ENCODE measurements at places on chromosomes 5 and 9.

GRCh38 chr9:124605258-124605657 lies 98.1 kb upstream of the NR5A1 start:
- no peak for DNase-seq

DNA sequence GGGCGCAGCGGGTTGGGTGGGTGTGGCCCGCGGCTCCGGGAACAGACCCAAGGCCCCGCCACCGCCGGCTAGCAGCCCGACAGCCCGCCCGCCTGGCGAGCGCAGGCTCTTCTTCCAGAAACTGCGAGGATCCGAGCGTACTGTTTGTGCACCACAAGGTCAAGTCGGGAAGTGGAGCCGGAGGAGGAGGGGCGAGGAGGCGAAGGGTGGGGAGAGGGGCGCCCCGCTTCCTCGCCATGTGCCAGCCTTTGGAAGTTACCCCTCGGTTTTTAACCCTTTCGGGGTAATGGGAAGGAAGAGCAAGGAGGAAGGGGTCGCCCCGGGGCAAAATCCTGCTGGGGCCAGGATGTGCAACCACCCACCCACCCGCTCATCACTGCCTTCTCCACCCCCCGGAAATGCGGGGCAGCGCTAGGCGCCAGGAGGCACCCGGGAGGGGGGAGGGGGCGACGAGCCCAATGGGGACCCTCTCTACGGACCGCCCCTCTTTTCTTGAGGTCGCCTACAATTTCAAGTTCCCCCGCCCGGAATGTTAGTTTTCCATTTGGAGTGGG lies 1.1 kb upstream of the JADE2 start:
- peak; percentile 65 for DNase-seq

DNA sequence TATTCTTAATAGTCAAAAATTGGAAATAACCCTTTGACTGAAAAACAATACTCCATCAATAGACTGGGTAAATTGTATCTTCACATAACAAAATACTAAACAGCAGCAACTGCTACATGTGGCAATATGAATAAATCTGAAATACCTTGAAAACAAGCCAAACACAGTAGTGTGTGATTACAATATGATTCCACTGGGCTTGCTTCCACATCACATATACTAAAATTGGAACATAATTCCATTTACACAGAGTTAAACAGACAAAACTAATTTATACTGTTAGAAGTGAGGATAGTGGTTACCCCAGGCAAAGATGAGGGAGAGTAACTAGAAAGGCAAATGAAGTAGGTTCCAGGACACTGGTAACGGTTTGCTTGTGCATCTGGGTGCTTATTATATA lies 20.4 kb downstream of the FNIP1 start:
- DNase-seq: no peak

- DNase-seq: no peak
These were observed 61.4 kb upstream of the ALDH1B1 start for GRCh38 chr9:38331141-38331540.

- DNase-seq: no peak
These were observed 489.1 kb downstream of the PRDM9 start for GRCh38 chr5:23996525-23996924.

DNA sequence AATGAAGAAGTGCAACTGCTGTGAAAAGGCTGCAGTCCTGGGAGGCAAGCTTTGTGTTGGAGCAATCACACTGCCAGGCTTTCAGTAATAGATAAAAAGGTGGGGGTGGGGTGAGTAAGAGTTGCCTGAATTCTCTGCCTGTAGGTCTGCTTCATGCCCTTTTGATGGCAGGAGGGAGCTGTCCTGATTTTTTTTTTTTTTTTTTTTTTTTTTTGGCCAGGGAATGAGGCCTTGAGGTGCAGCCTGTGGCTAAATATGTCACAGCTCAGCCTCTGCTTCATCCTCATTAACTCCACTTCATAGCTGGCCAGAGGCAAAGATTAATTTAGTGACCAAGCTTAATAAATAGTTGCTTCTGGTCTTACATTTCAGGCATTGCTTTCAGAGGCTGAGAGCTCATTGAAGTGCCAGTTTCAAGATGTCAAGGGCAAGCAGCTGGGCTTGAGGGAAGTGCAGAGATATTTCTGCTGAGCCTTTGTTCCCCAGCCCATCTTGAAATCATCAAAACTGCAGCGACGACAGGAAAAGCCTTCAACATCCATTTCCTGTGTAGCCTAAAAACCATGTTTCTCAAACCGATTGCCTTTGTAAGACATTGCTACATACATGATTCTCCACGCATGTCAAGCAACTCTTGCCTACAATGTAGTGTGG lies 134.7 kb downstream of the MACIR start:
- no peak for DNase-seq

DNA sequence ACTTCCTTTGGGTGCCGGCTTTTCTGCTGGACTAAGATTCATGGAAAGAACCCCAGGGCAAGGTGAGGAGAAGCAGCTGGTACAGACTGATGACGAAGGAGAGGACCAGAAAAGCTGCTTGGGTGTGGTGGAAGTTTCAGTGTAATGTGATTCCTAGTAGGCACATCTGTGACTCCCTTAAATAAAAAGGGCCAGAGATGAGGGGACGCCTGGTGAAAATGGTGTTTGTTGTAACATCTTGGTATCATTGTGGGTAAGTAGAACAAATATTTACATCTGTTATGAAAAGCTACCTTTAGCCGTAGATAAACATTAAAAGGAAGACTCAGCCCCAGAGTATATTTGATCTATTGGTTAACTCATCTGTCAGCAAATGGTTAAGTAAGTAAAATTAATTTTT lies 33.8 kb downstream of the OTULINL start:
- DNase-seq: no peak

DNA sequence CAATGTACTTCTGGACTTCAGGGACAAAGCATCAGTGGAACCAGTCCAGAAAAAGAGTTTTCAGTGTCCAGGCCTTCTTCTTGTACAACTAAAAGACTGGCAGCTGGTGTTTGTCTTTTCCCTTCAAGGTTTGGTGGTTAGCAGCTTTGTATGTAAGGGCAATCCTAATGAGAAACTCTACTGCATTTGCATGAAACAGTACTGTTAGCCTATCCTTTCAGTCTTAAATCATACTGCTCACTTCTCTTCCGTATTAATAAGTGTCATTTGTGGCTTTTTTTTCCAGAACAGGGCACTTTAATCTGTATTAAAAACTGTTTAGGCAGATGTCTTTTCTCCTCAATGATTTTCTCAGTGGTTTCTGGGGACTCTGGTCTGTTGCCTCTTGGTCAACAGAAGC lies 48.9 kb downstream of the FAM174A start:
- DNase-seq: no peak

DNA sequence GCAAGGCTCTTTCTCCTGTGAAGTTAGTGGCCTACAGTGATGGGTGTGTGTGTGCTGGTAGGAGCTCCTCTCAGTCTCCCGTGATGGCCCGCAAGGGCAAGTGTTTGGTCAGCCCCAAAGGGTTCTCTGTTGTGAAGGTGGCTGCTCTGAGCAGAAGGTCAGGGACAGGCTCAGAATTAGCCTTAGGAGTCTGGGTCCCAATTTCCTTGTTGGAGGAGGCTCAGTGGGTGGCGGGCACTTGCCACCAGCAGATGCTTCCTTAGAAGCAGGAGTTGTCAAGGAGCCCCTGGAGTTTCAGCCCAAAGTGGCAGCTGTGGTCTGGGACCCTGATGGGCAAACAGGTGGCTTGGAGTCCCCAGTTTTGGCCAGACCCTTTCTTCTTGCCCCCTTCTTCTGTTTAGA lies 154.4 kb downstream of the MACROH2A1 start:
- no peak for DNase-seq

GRCh38 chr5:130520211-130520610 lies 615.9 kb downstream of the CHSY3 start:
- no peak for DNase-seq

GRCh38 chr9:95937131-95937530 lies 61.6 kb downstream of the ERCC6L2 start:
- no peak for DNase-seq

DNA sequence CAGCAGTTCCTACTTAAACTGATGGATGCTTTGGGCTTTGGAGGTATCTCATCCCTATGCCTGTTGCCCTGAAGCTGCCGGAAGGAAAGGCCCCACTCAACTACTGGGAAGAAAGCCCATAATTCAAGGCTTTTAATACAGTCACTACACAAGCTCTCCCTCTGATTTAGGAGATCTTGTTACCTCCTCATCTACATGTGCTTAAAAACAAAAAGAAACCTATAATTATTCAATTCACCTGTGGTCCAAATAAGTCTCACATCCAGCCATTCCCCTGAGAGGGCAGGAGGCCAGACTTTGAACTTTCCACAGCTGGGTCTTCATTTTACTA lies 715 bp upstream of the LEAP2 start:
- no peak for DNase-seq

GRCh38 chr5:5456858-5457257 lies 34.4 kb downstream of the ICE1 start:
- DNase-seq: no peak

- no peak for DNase-seq
These were observed 47.8 kb downstream of the WWC1 start for GRCh38 chr5:168339109-168339771.

DNA sequence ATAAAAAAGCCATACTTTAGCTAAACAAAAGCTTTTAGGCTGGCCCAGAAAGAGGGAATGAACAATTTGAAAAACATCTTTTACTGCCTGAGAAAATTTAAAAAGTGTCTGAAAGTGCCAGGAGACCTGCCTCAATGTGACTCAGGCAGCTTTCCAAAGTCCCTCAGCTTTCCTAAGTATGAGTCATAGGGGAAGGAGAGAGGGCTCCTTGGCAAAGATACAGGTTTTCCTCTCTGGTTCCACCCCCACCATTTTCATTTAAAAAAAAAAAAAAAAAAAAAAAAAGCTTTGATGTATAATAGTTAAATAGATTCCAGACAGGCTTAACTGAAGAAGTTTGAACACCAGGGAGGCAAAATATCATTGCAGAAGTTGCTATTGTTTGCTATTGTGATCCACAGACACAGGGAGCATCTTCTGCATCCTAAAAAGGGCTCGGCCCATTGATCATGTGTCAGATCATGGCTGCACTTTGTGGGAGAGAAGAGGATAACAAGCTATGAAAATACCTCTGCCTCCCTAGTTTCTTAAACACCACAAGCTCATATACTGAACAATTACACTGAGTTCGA lies 71.5 kb downstream of the MRPS27 start:
- no peak for DNase-seq

GRCh38 chr5:6508931-6509330 lies 60.3 kb downstream of the UBE2QL1 start:
- no peak for DNase-seq

GRCh38 chr5:150350524-150351344 lies 6.8 kb upstream of the TCOF1 start:
- DNase-seq: peak; percentile 30
